ENCODE measurements at places on chromosomes 12 and 14. TPM values are rescaled to one million over a fixed set of nuclear protein-coding genes. Genes with fewer than 3 reads are reported as not detected.

- DNase-seq = no peak
Observed at GRCh38 chr12:54132976-54133771, 55.6 kb downstream of the SMUG1 start.

DNA sequence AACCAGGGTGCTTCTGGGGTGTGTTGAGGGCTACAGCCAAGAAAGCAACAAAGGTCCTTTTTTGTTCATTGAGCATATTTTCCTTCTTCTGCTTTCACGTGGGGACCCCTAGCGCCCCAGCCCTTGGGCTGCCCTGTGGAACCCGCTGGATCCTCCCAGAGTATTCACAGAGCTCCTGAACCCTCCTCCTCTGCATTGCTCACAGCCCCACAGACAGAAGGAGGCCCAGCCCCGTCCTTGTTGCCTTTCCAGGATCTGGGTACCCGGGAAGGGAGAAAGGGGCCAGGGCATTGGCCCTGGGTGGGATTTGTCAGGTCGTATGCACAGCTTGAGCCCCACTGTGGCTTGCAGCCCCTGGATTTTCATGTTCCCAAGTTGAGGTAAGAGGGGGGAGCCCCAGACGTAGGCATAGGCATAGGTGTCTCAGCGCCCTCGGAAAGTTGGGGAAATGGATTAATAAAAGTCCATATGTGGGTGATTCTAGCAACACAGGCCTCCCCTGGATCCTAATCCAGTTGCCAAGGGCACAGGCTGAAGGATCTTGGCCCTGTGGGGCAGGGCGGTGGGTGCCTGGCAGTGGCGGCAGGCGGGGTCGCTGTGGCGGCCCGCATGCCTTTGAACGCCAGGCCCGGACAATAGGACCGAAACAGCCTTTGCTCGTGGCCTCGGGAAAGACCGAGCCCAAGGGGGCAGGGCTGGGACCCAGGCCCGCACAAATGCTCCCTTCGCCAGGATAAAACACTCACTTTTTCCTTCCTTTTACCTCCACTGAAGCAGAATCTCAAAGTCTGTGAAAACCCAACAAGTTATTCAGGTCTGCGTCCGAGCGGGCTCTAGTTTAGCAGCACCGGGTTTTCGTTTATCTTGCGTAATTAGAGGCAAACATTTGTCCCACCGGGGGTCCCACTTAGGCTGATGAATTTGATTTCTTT lies 3.0 kb upstream of the HOXC10 start:
- no peak for DNase-seq

CLEC4A gene
- 0.33 TPM for total RNA-seq

PLEKHG7 gene
- total RNA-seq = not detected

DNA sequence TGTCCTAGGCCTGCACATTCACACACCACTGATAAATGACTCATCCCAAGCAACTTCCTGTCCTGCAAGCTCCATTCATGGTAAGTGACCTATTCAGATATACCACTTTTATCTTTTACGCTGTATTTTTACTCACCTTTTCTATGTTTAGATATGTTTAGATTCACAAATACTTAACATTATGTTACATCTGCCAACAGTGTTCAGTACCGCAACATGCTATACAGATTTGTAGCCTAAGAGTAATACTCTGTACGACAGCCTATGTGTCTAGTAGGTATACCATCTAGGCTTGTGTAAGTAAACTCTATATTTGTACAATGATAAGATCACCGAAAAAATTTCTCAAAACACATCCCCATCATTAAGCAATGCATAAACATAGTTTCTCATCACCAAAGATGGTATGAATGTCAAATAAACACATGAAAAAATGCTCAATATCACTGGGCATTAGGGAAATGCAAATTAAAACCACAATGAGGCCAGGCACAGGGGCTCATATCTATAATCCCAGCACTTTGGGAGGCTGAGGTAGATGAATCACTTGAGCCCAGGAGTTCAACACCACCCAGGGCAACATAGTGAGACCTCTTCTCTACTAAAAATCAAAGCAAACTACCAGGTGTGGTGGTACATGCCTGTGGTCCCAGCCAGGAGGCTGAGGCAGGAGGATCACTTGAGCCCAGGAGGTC lies 20.7 kb downstream of the ATXN2 start:
- peak; percentile 61 for DNase-seq

- no peak for DNase-seq
Observed at GRCh38 chr12:50739611-50740010, 24.3 kb upstream of the ATF1 start.

- no peak for DNase-seq
Observed at GRCh38 chr14:65098586-65098985, 3.7 kb downstream of the MAX start.

NFATC4 gene
- 0.36 TPM for total RNA-seq

GNB3 gene
- 0.21 TPM for total RNA-seq

TRPV4 gene
- 0.44 TPM for total RNA-seq

COX8C gene
- total RNA-seq = not detected

- DNase-seq = no peak
Observed at GRCh38 chr12:93156086-93156716, 221.5 kb upstream of the NUDT4 start.

GRCh38 chr12:6067152-6067916 lies 57.1 kb downstream of the VWF start:
- DNase-seq = peak; percentile 30

- DNase-seq = no peak
Observed at GRCh38 chr14:54713379-54713778, 146.5 kb downstream of the SAMD4A start.
